ENCODE measurements at places on chromosomes 12 and 14.

DNA sequence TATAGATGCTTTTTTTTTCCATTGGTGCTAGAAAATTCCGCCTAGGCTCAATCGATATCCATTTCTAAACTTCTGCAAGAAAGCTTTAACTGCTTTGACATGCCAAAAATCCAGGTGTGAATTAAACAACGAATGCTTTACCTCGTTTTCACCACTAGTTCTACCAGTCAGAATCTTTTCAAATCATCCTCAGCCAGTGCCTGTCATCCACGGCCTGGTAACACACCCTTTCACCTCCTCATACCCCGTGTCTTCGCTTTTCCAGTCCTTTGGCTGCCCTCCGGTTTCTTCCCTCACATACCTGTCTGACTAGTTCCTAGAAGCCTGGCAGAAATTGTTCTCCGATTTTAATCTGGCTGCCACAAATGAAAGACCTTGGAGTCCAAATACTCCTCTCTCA lies 1.4 kb upstream of the PHC1 start:
- no peak for DNase-seq

DNA sequence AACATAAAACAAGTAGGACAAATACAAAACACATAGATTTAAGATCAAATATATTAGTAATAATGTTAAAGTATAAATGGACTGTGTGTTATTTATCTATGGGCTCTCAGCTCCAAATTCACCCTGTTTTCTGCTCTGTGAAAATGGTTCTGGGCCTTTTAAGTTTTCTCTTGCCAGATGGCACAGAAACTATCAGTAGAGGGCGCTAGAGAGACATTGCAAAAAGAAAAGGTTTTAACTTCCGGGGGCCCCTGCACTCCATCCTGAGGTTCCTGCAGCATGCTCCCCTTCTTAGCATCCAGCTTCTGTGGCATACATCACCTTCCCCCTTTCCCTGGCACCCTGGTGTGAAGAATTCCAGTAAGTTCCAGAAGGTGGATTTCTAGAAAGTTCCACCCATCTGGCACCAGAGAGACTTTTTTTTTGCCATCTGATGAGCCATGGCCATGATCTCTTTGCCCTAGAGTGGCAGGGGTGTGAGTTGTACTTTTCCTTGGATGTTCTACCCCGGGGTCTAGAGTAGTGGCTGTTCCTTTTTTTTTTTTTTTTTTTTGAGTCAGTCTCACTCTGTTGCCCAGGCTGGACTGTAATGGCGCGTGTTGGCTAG lies 29.3 kb downstream of the ZCRB1 start:
- no peak for DNase-seq

DNA sequence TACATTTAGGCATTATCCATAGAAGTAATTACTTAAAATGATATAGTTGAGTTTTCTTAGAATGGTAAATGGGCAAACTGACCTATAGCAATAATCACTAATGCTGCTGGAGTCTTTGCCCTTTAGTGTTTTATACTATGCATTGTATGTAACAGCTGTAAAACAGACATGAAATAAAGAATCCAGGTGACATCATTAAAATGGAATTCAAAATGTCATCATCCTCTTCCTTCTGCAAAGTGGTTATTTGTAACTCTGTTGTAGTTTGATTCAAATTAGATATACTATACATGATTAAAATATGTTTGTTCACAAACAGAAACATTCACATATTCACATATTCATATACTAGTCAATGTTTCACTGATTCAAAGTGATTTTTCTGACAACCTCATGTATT lies 598.8 kb downstream of the SLC16A7 start:
- DNase-seq: no peak

GRCh38 chr12:98417266-98417665 lies 98.1 kb upstream of the TMPO start:
- no peak for DNase-seq

- no peak for DNase-seq
These were observed 24.3 kb downstream of the NCOR2 start for GRCh38 chr12:124543052-124543589.

- no peak for DNase-seq
These were observed 215.6 kb downstream of the TTC8 start for GRCh38 chr14:89040080-89040459.

- no peak for DNase-seq
These were observed 258.1 kb downstream of the EGLN3 start for GRCh38 chr14:33692762-33693161.

DNA sequence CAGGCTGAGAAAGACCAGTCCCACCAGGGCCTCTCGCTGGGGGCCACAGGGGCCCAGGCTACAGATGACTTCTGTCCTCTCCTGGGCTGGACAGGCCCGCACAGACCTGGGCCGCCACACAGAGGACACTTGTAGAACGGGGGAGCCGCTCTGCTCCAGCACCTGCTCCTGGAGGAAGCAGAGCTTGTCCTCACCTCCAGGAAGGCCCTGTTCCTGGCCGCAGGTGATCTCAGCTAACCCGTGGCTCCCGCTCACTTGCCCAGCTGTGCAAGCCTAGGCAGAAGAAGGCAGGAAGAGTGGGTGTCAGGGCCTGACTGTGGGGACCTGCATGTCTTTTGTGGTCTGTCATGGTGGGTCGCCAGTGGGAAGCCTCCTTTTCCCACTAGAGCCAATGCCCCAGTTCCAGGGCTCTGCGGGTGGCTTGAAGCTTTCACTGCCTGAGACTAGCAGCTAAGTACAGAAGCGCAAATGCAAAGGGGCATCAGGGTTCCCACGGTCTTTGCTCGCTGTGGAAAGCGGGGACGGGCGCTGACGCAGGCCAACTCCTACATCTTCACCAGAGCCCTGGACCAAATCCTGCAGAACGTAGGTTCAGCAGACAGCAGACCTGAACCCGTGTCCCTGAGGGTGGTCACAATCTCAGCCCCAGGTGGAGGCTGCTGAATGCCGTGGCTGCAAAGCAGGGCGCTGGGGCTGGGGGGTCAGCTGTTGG lies 8.8 kb upstream of the CEP170B start:
- no peak for DNase-seq
